ENCODE measurements at places on chromosomes 12 and 14. TPM values are rescaled to one million over a fixed set of nuclear protein-coding genes. Genes with fewer than 3 reads are reported as not detected.

RIN3 gene
- 2.0 TPM for total RNA-seq

ZNF605 gene
- 2.1 TPM for total RNA-seq

PZP gene
- total RNA-seq, result not detected

ZBTB42 gene
- 2.3 TPM for total RNA-seq

MIP gene
- total RNA-seq, result not detected

AGAP2 gene
- under 0.01 TPM for total RNA-seq

C3AR1 gene
- total RNA-seq, result 0.53 TPM

KRT75 gene
- not detected for total RNA-seq

DIO2 gene
- 70.4 TPM for total RNA-seq

TAS2R7 gene
- not detected for total RNA-seq

TAC3 gene
- total RNA-seq, result not detected

STYX gene
- total RNA-seq, result 17.7 TPM

MFAP5 gene
- total RNA-seq, result 3.2 TPM

HOXC6 gene
- total RNA-seq, result 2.5 TPM

SDR9C7 gene
- not detected for total RNA-seq

CEP83 gene
- 6.3 TPM for total RNA-seq

SLCO1B1 gene
- not detected for total RNA-seq

CMA1 gene
- total RNA-seq, result not detected

ACVRL1 gene
- 20.2 TPM for total RNA-seq

TMTC1 gene
- 51.4 TPM for total RNA-seq

NELL2 gene
- not detected for total RNA-seq

RNASE1 gene
- total RNA-seq, result not detected

ATL1 gene
- total RNA-seq, result 8.7 TPM

IFNG-AS1 gene
- total RNA-seq, result not detected

FAM90A1 gene
- total RNA-seq, result under 0.01 TPM

IL26 gene
- total RNA-seq, result not detected

KCNA5 gene
- not detected for total RNA-seq

NXPH4 gene
- 0.71 TPM for total RNA-seq

DCTN2 gene
- total RNA-seq, result 242 TPM

ATXN7L3B gene
- total RNA-seq, result 14.4 TPM

GALNT8 gene
- not detected for total RNA-seq

Data from myometrial cell (primary cell).